ENCODE measurements at places on chromosomes 4 and X.
A peak's percentile ranks its signal among the peaks of the same experiment; 100 is the strongest.

DNA sequence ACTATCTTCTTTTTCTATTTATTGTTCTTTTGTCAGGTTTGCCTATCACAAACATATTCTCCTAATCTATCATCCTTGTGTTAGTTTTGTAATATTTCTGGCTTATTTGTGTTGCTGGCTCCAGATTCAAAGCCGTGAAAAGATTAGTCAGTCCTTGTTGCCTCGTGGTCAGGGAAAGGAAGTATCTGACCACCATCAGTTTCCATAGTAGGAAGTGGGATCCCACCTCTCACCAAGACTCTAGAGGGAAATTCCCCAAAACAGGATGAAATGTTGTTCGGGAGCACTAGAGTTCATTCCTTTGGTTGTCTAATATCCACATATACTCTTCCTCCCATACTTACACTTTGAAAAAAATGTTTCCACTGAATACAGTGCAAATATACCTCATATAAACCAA lies 131.0 kb upstream of the HUWE1 start:
- no peak for DNase-seq
- no peaks in the 10 kb centered on the region for H3K27me3 ChIP-seq
- H3K27ac ChIP-seq, result no peak overlapping the region
- H3K4me1 ChIP-seq, result no peaks in the 10 kb centered on the region

DNA sequence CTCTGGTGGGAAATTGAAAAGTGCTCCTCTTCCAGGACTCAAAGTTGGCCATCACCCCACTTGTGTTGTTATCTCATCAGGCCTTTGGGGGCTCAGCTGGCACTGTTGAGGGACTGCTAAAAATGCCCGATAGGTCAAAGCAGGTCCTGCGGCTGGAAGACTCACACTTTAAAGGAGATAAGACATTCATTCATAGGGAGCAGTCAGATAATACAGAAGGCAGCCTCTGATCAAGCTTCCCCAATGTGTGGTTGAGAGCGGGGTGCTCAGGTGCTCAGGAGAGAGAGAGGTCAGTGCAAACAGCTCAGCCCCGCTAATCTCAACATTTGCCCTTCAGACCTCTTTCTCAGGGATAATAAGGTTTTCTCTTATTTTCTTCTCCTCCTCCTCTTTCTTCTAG lies 70.3 kb downstream of the TMEM154 start:
- H3K27me3 ChIP-seq, result no peaks in the 10 kb centered on the region
- no peak overlapping the region for H3K4me3 ChIP-seq
- peaks cover 12% of the 10 kb centered on the region for H3K4me1 ChIP-seq
- no peak for DNase-seq

GRCh38 chr4:184392748-184393559 lies 81.4 kb downstream of the IRF2 start:
- H3K36me3 ChIP-seq, result peaks cover 59% of the 10 kb centered on the region
- no peaks in the 10 kb centered on the region for H3K27me3 ChIP-seq
- peaks cover 21% of the 10 kb centered on the region for H3K4me1 ChIP-seq
- H3K27ac ChIP-seq, result no peak overlapping the region

GRCh38 chr4:24656906-24657305 lies 72.6 kb upstream of the DHX15 start:
- DNase-seq, result no peak
- no peak overlapping the region for H3K27ac ChIP-seq
- H3K4me3 ChIP-seq, result no peak overlapping the region
- H3K27me3 ChIP-seq, result no peaks in the 10 kb centered on the region
- no peaks in the 10 kb centered on the region for H3K36me3 ChIP-seq

DNA sequence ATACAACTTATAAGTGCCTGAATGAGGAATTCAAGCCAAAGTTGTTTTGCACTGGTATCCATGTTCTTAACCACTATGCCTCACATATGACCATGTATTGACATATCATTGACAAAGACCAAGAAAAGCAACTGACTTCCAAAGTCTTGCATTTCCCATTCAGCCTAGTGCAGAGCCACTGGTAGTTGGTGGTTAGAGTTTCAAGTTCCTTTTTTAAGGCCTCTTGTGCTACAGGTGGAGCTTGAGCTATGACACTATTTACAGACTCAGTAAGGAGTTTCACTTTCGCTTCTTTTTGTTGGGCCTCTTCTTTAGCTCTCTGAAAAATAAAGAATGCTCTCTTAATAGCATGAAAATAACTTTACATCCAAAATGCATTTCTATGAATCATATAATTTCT lies 763.0 kb downstream of the DMD start:
- peak; percentile 84 for DNase-seq
- peaks cover 16% of the 10 kb centered on the region for H3K4me1 ChIP-seq
- no peaks in the 10 kb centered on the region for H3K36me3 ChIP-seq
- peak overlapping the region; percentile 57 for H3K27ac ChIP-seq
- no peak overlapping the region for H3K4me3 ChIP-seq
- no peaks in the 10 kb centered on the region for H3K27me3 ChIP-seq

- peak; percentile 69 for DNase-seq
- no peak within 1 kb of the TSS for H3K27ac ChIP-seq
- H3K36me3 ChIP-seq, result no peaks in the 10 kb centered on the region
- no peaks in the 10 kb centered on the region for H3K4me1 ChIP-seq
- H3K4me3 ChIP-seq, result peak within 1 kb of the TSS; percentile 65
These were observed at the start of gene COL4A5 for GRCh38 chrX:108439426-108439942. COL4A5 (plus strand) TSS chrX:108439838; CDS start chrX:108440126, 288 bp downstream.

DNA sequence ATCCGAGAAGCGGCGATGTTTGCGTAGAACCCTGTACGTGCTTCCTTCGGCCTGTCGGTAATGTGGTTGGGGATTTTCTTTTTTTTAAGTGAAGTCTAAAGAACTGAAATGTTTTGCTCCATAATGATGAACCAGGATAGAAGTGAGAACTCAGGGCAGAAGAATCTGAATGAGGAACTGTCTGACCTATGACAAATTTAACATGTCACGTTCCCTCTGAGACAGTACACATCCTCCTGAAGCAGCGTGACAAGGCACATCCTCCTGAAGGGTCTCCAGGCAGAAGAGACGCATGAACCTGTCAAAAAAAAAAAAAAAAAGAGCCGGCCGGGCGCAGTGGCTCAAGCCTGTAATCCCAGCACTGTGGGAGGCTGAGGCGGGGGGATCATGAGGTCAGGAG lies 6.2 kb downstream of the CSF2RA start:
- no peak overlapping the region for H3K4me3 ChIP-seq
- no peaks in the 10 kb centered on the region for H3K36me3 ChIP-seq
- no peaks in the 10 kb centered on the region for H3K4me1 ChIP-seq
- DNase-seq, result no peak
- H3K27ac ChIP-seq, result no peak overlapping the region

GRCh38 chr4:4914059-4914820 lies 54.8 kb downstream of the MSX1 start:
- no peaks in the 10 kb centered on the region for H3K36me3 ChIP-seq
- no peak overlapping the region for H3K4me3 ChIP-seq
- H3K27ac ChIP-seq, result no peak overlapping the region
- no peaks in the 10 kb centered on the region for H3K4me1 ChIP-seq
- H3K27me3 ChIP-seq, result no peaks in the 10 kb centered on the region
- DNase-seq, result no peak

GRCh38 chrX:48972220-48973164 lies 848 bp upstream of the KCND1 start:
- no peaks in the 10 kb centered on the region for H3K36me3 ChIP-seq
- no peaks in the 10 kb centered on the region for H3K27me3 ChIP-seq
- no peaks in the 10 kb centered on the region for H3K4me1 ChIP-seq
- DNase-seq, result peak; percentile 27
- H3K27ac ChIP-seq, result no peak overlapping the region
- no peak overlapping the region for H3K4me3 ChIP-seq

DNA sequence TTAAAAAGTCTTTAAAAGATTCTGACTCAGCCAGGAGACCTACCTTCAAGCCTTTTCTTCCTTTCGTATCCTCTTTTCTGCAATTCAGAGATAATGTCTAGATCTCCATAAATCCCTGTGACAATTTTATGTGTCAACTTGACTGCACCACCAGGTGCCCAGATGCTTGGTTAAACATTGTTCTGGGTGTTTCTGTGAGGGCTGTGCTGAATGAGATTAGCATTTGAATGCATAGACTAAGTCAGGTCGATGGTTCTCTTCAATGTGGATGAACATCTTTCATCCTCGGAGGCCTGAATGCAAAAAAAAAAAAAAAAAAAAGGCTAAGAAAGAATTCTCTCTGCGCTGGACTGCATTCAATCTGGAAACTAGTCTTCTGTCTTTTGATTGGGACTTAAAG lies 1082.7 kb downstream of the NLGN4X start:
- H3K27ac ChIP-seq, result no peak overlapping the region
- H3K4me1 ChIP-seq, result no peaks in the 10 kb centered on the region
- no peaks in the 10 kb centered on the region for H3K36me3 ChIP-seq
- no peak for DNase-seq
- H3K27me3 ChIP-seq, result no peaks in the 10 kb centered on the region
- no peak overlapping the region for H3K4me3 ChIP-seq

DNA sequence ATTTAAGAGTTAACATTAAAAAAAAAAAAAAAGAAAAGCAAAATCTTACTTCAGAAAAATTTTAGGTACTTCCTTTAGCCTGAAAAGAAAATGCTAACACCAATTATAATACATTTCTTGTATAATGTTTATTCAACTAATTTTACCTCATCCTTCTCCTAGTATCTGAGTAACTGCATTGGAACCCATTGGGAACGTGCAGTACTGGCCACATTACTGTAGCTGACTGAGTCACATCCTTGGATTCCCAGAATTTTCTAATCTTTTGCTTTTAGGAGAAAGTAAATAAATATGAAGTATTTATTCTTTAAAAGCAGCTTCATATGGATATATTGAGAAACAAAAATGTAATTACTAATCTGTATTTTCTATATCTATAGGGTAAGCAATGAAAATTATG lies 82.6 kb upstream of the SLITRK2 start:
- no peak overlapping the region for H3K27ac ChIP-seq
- H3K4me3 ChIP-seq, result no peak overlapping the region
- H3K4me1 ChIP-seq, result no peaks in the 10 kb centered on the region
- DNase-seq, result no peak

DNA sequence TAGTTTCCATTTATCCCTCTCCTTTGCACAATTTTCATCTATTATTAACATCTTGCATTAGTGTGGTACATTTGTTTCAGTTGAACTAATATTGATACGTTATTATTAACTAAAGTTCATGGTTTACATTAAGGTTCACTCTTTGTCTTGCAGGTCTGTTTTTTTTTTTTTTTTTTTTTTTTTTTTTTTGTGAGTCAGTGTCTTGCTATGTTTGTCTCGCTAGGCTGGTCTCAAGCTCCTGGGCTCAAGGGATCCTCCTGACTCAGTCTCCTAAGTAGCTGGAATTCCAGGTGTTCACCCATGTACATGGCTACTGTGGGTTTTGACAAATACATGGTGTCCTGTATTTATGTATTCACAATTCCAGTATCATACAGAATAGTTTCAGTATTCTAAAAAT lies 6.8 kb downstream of the TBC1D19 start:
- DNase-seq, result no peak
- H3K27ac ChIP-seq, result no peak overlapping the region
- no peaks in the 10 kb centered on the region for H3K36me3 ChIP-seq
- H3K27me3 ChIP-seq, result no peaks in the 10 kb centered on the region
- H3K4me3 ChIP-seq, result no peak overlapping the region
- H3K4me1 ChIP-seq, result no peaks in the 10 kb centered on the region

DNA sequence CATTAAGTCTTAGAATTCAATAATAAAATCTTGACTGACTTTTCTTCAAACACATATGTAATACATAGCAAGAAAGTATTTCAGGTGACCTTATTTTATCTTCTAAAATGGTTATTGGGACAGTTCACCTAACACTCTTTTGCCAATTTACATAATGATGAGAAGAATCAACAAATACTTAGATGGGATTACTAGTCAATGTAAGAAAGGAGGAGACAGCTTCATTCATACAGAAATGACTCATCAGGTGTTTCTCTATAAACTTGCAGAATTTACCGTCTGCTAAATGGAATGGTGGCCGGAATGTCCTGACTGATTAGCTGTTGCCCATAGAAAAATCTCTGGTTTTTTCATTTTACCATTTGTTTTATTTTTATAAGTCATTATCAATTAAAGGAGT lies 115.0 kb upstream of the ETNPPL start:
- no peaks in the 10 kb centered on the region for H3K36me3 ChIP-seq
- no peak overlapping the region for H3K27ac ChIP-seq
- no peaks in the 10 kb centered on the region for H3K4me1 ChIP-seq
- no peak overlapping the region for H3K4me3 ChIP-seq
- DNase-seq, result no peak

- H3K27ac ChIP-seq, result peak overlapping the region; percentile 73
- H3K36me3 ChIP-seq, result no peaks in the 10 kb centered on the region
- H3K4me3 ChIP-seq, result peak overlapping the region; percentile 74
- peak; percentile 88 for DNase-seq
These were observed 10.1 kb downstream of the DLG3 start for GRCh38 chrX:70454441-70455365.

GRCh38 chrX:120672389-120672788 lies 42.5 kb upstream of the C1GALT1C1 start:
- no peak overlapping the region for H3K4me3 ChIP-seq
- H3K36me3 ChIP-seq, result no peaks in the 10 kb centered on the region
- peaks cover 14% of the 10 kb centered on the region for H3K4me1 ChIP-seq
- no peak overlapping the region for H3K27ac ChIP-seq
- DNase-seq, result no peak

DNA sequence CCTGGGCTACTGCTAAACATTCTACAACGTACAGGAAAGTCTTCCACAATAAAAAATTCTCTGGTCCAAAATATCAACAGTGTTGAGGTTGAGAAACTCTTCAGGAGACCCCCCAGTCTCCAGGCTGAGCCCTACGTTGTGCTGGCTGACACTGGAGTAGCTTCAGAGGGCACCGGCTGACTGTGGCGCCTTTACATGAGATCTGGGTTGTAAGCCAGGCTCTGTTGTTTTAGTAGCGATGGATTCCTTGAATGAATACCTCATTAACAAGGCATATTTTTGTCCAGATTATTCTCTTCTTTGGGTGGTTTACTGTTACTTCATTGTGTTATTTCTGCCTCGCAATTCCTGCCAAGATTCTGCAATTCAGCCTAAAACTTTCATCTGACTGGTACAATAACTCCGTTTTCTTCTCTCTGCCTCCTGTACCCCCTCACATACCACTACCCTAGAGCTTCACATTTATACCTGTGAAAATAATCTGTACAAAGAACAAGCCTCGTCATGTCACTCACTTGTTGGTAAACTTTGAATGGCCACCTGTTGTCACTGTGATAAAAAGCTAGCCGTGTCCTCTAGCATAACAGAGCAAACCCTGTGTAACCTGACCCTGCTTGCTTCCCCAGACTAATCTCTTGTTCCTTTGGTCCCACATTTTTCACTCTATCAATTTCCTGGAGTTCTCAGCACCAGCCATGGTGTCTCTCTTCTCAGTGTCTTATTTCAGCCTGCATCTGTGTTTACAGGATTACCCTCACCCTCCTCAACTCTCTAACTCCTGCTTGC lies 1476.1 kb upstream of the TENM3 start:
- no peak for DNase-seq
- no peaks in the 10 kb centered on the region for H3K27me3 ChIP-seq
- no peaks in the 10 kb centered on the region for H3K36me3 ChIP-seq

DNA sequence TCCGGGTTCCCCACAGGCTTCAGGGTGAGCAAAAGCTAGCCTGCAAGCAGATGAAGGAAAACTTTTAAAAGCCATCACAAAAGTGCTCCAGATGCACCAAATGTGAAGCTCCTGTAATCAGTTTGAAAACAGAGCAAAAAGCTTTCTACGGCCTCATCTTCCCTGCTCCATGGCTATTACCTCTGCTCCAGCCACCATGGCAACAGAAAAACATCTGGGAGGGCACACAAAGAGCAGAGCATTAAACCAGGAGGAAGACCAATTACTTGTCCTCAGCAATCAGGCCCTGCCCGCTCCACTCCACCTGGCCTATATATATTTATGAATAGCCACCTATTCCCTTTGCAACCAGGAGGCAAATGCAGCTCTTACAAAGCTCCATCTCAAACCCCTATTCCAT lies 33.6 kb downstream of the TMEM154 start:
- no peaks in the 10 kb centered on the region for H3K27me3 ChIP-seq
- peaks cover 61% of the 10 kb centered on the region for H3K4me1 ChIP-seq
- no peak overlapping the region for H3K27ac ChIP-seq
- no peak for DNase-seq
